ENCODE measurements at places on chromosomes 12 and 14.

DNA sequence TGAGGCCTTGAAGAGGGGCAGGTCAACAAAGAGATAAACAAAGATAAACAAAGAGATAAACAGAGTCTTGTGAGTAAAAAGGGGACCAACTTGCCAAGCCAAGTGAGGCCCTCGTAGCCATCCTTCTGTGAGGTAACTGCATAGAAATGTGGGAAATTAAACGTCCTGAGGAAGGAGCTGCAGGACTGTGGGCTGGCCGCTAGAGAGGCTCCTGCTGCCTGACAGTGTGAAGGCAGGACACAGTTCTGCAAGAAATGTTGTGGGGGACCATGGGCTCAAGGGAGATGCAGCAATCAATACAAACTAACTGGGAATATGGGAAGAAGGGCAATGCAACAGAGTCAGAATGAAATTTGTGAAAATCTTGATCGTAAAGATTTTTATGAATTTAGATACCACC lies 91.9 kb downstream of the SLC8A3 start:
- no peak for DNase-seq

DNA sequence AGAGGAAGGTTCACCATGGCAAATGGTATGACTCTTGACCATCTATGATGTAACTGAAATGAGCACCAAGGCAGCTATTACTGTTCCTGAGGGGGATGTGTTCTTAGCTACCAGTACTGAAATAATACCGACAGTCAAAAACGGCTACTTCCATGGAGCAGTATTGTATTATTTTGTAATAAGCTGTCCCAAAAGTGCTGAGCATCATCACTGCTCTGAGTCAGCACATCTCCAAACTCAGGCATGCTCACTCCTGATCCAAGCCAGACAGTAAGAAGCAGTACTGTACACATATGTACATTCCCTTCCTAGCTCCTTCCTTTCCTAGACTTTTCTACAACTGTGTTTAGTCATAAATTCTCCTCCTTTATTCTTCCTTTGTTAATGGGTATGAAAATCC lies 8.6 kb downstream of the VTI1B start:
- no peak for DNase-seq

GRCh38 chr12:55074806-55075205 lies 51.4 kb upstream of the OR9K2 start:
- DNase-seq: no peak

GRCh38 chr14:29627137-29627536 lies 300.5 kb downstream of the PRKD1 start:
- no peak for DNase-seq

DNA sequence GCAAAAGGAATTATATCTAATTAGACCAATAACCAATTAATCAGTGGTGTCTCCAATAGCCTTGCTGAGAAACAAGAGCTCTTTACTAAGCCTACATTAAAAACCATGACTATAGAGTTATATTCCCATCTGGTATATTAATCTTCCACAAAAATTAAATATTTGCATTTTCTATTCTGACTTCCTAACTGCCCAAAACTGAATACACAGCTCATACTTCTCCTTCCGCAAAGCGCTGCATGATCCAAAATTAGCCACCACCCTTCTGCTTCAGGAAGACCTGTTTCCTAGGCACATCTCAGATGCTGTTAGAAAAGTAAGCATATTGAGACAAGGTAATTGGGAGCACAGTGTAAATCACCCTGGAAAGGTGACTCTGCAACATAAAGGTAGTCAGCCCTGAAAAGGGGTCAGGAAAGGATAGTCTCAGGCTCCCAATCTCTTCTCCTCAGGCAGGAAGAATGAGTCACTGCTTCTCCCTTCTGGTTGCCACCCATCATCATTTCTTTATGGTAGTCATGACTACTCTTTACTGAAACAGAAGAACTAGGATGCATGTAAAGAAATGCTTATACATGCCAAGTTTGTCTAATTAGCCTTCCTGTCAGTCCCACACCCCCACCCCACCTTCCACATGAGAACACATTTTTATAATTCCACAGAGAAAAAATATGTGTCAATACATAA lies 54.3 kb downstream of the PLCZ1 start:
- DNase-seq: no peak

GRCh38 chr12:29350080-29350479 lies 30.9 kb downstream of the ERGIC2 start:
- no peak for DNase-seq

DNA sequence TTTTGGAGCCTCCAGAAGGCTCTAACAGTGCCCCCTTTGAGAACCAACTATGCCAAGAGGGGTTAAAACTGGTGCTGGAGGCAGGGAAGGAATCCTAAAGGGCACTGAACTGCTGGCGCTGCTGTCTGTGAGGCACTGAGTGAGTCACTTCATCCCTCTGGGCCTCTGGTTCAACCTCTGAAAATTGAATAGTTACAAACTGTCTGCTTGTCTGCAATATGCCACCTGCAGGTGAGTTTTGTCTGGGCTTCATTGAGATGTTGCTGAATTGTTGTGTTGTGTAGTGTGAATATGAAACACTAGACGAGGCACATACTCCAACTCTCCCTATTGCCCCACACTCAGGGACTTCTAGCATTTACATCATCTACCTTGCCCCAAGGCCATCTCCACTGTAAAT lies 68.0 kb downstream of the GRIN2B start:
- no peak for DNase-seq

DNA sequence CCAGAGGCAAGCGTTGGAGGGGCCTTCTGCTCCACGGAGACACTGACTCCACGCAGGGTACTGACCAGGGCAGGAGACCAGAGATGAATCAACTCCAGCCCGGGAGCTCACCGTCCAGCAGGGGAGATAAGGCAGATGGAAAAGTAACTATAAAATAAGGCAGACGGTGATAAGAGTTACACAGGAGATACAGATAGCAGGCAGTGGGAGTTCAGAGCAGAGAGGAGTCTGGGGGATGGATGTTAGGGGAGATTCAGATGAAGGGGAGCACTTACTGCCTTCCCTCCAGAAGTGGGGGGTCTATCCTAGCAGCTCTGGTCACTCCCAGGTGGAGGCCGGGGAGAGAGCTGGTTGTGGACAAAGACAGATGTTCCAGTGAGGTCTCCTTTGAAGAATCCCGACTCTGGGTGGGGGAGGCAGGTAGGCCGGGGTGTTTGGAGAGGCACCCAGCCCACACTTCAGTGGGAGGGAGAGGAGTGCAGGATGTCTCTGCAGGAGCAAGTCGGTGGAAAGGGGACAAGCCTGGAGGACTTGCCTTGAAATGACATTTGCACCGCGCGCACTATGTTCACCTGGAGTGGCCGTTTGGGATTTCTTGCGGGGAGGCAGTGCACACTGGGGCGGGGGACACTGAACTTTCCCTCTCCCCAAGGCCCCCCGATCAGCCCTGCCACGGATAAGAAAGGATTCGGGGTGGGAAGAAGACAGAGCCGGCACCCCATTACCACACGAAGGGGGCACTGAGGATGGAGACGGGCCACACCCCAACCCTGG lies 1.2 kb downstream of the PITPNM2 start:
- no peak for DNase-seq

DNA sequence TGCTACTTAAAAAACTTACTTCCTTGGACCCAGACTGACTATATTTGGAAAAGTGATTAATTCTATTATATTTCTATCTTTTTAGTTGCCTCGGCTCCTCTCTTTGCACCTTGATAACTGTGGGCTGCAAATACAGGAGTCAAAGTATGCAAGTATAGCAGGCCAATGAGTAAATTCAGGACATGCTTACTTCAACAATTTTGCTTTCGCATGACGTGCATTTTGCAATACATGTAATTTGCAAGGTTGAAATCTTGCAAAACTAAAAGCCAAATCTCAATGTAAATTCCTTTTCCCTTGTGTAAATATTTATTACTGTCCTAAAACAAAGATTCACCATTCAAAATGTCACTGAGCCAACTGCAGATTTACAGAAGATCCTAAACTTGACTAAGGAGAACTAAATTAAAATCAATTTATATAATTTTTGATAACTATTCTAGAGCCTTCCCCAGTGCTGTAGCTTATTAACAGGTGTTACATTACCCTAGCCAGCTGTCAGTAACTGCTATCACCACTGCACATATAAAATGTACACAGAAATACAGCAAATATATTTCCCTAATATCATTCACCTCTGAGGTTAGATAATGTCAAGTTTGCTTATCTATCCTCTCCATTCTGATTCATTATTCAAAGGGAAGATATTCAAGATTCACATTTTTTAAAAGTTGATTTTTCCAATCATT lies 1069.5 kb downstream of the TRHDE start:
- no peak for DNase-seq

DNA sequence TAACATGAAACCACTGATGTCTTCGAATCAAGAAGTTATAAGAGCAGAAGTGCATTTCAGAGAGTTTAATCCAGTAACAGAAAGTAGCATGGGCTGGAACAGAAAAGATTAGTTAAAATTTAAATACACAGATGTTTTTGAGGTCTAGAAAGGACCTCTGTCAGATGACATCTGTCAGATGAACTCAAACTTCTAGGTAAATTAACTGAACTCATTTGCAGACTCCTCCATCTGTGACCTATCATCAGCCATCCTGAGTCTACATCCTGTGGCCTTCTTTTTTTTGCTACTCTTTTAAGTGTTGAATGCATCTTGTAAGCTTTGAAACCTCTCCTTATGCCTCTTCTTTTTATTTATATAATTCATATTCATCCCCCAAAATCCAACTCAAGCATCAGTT lies 53.3 kb downstream of the C2CD5 start:
- DNase-seq: no peak

- no peak for DNase-seq
Measured at GRCh38 chr12:32843528-32844095, 53.0 kb downstream of the PKP2 start.

DNA sequence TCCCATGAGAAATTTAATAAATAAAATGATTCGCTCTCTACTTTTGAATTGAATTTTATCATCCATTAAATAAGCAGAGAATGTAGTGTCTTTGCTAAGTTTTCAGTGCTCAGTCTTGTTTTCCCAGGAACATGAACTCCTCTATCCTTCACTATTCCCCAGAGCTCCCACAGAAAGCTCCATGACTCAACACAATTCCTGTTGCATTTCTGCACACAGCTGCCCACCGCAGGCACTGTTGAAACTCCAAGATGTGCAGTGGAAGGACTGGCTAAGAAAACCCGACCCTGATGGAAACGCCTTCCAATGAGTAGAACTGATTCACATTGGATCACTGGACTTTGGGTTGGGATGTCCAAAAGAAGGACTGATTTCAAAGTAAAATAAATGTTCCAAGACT lies 202.4 kb upstream of the AMIGO2 start:
- no peak for DNase-seq

DNA sequence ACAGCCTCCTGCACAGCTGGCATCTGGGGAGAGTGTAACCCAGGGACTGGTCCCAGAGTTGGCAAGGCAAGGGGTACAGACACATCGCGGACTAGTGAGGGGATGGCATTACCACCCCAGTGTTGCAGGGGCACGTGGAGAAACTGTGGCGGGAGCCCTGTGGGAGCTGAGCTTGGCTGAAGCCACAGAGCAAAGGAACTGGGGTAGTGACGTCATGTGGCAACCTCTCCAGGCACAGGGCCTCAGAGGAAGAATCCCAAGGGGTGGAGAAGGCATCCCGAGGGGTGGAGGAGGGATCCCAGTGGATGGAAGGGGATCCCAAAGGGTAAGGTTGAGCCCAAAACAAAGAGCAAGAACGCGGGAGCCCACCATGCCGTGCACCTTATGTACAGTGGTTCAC lies 70.1 kb downstream of the GSC start:
- DNase-seq: no peak

DNA sequence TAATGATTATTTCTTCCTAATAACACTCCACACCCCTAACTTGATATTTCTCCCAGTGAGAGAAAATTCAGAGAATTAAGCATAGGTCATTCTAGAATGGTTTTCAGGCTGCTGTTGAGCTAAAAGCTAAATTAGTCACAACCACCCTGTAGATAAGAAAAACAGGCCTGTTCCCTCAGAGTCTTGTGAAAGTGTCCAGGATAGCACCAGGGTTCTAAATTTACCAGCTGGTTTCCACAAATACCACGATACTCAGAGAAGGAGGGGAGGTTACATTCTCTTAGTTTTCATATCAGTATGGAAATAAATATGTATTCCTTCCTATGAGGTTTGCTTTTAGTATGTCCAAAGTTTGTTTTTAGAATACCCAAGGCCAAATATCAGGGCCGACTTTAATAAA lies 66.0 kb upstream of the YARS2 start:
- no peak for DNase-seq

DNA sequence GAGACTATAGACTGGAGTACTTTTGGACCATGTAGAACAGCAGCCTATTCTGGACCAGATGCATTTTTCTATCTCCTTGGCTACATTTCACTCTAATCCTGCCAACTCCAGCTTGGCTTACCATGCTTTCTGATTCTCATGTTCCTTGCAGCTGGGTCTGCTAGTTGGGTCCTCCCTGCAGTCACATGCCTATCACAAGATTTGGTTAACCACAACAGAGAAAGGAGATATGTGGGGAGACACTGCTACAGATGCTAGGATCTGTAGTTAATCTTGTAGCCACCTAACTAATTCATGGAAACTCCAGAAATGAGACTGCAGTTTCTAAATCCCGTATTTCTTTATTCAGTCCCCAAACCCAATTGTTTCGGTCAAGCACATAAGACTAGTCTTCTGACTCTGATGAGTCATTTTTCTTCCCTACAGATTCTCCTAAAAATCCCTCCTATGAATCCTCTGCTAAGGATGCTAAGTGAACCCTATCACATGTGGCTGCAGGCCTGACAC lies 410.6 kb downstream of the DAD1 start:
- DNase-seq: no peak

DNA sequence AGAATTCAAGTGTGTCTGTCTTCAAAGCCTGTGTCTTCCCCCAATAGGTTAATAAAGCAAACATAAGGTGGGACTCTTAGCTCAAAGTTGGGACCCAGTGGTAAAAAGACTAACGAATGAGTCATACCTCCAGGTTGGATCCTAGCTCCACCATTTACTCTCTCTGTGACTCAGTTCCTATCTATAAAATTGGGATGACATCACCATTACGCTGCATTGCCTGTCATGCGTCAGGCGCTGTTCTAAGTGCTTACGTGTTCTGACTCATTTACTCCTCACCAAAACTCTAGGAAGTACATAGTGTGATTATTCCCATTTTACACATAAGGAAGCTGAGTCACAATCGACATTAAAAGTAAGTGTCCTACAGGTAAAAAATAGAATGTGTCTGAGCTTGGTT lies 915.8 kb downstream of the VRK1 start:
- no peak for DNase-seq

GRCh38 chr12:83971781-83972180 lies 940.8 kb downstream of the SLC6A15 start:
- DNase-seq: no peak

DNA sequence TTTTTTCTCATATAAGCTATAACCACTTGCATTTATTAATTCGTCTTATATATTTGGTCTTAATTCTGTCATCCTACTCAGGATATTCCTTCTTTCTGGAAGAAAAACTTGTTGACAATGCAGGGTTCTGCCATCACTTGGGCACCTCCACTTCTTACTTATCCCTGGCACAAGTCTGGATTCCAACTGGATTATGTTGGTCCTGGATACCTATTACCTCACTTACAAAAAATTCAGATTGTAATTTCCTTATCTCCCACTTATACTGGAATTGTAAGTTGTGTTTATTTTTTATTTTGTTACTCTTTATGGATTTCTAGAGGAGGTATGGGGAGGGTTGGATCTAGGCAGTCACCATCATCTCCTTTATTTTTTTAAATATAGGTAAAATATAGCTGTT lies 36.7 kb downstream of the LRRIQ1 start:
- no peak for DNase-seq

All from activated naive CD4-positive, alpha-beta T cell treated with anti-CD3 and anti-CD28 coated beads, Interleukin-2, amount 50 U/mL, for 16 hours (primary cell).